Globus pallidus (tissue), 1 donor: ENCODE measurements at places on chromosomes 6 and 20.
A peak's percentile ranks its signal among the peaks of the same experiment; 100 is the strongest.

GRCh38 chr20:33474963-33475362, 14.9 kb upstream of the CBFA2T2 start:
- no peak for DNase-seq

DNA sequence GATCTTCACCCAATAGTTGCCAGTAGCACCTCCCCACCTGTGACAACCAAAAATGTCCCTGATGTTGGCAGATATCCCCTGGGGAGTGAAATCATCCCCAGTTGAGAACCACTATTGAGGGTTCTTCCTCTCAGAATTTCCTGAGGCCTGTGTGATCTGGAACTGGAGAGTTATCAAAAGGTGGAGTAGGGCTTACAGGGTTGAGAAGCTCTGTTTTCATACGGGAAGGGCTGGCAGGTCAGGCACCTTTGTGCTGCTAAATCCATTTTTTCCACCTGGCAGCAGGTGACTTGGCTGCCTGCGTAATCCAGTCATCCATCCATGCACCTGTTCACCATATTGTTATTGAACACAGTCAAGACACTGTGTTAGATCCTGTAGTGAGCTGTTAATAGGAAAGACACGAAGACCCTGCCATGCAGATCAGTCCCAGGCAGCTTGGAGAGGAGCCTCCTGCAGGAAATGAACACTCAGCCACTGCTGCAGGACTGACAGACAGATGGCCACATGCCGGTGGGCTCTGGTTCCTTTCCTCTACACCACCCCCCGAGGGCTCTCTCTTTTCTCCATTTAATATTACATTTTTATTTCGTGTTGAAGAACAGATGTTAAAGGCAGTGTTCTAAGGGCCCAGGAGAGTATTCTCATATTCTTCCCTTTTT, 5.4 kb downstream of the DUSP22 start:
- DNase-seq, result no peak

GRCh38 chr6:95690328-95690727, 113.0 kb downstream of the MANEA start:
- no peak for DNase-seq

GRCh38 chr6:138666636-138667035, 106.9 kb upstream of the CCDC28A start:
- DNase-seq, result no peak

DNA sequence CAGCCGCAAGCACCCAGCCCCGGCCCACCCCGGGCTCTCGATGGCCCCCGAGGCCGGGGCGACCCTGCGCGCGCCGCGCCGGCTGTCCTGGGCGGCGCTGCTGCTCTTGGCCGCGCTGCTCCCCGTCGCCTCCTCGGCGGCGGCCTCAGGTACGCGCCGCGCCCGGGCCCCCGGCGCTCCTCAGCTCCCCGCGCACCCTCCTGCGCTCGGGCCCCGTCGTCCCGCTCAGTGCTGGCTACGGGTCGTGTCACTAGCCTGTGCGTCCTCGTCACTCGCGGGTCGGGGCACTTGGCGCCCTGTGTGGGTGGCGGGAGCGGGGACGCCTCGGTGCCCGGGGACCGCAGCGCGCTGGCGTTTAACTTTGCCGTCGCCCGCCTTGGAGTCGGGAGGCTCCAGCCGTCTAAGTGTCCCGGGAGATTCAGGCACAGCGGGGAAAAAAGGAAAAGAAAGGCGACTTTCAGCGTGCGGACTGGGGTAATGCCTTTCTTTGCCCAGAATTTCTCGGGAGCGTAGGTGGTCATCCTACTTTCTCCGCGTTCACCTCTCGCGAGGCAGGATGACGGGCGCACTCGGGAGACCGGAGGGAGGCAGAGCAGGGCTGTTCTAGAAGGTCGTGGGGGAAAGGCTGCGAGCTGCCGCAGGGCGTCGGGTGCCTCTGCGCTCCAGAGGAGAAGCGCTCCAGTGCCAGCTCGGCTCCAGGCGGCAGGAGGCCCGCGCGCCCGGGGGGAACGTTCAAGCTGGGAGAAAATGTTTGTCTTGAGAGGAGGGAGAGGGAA, 545 bp downstream of the FNDC1 start:
- no peak for DNase-seq

DNA sequence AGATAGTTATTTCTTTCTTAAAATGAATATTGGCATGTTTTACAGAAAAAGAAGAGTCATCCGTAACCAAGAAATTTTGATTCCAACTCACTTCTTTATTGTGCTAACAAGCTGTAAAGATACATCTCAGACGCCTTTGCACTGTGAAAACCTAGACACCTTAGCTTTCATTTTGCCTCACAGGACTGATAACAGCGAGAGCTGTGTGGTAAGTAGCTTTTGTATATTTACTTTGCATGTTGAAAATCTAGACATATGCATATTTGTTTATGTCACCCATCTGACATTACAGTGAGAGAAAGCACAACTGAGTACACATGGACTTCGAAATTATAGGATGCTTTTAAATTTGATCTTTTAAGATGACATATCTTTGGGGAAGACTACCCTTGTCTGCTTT, 64.7 kb downstream of the CCN2 start:
- no peak for DNase-seq

GRCh38 chr6:93471281-93471680, 51.9 kb upstream of the EPHA7 start:
- no peak for DNase-seq

DNA sequence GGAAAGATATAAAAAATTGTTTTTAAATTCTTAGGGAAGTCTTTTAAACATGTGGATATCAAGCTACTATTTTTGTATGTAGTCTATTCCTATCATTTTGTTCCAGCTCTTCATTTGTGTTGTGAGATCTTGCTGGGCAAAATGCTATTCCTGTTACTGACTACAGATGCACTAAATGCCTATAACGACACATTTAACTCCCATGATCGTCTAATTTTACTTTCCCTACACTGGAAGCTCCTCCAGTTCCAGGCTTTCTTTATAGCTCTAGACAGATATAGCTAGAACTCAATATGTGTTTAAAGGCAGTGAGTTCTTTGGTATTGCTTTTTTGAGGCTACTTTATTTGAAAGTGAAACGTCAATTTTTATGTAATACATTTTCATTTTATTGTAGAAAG, 971.5 kb upstream of the CITED2 start:
- DNase-seq, result no peak

DNA sequence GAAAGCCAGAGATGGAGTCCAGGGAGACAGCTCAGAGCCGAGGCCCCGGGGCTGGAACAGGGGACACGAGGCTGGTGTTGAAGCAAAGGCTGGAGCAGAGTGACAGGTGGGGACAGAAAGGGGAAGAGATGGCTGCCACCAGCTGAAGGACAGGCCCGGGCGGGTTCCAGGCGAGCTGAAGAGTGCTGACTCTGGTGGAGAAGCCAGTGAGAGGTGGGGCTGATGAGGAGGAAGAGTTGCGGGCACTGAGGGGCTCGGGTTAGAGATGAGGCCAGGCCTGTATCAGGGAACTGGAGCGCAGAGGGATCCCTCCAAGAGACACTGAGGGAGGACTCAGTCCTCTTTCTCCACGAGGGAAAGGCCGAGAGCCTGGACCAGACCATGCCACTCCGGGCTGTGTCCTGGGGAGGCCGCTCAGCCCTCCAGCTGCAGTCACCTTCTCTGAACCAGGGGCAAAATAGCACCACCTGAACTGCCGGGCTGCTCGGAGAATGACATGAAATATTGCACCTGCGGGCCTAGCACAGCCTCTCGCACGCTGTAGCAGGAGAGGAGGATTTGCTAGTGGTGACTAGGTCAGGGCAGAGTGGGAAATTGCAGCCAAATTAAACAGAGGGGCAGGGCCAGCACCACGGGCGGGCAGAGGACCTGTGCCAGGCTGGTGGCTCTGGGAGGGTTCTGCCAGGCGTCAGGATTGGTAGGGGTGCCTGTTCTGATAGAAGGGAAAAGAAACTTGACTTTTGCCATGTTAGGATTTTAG, 175.9 kb downstream of the ZDHHC14 start:
- no peak for DNase-seq

DNA sequence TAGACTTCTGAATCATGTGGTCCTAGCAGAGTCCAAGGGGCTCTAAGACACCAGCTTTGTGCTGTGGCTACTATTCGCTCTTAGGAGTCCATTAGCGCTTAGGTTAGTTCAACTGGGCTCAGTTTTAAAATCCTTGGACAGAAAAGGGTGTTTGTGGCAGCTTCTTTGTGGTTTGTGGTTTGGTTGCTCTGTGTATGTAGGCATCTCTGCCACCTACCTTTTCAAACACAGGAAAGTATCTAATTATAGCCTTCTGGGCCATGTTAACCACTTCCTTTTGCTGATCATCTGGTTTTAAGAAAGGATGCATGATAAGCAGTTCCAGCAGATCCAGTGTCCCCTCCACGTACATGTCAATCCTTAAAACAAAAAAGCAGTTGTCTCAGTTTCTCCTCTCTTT, 10.8 kb downstream of the GSTA4 start:
- DNase-seq, result no peak

GRCh38 chr20:24895898-24896658, 53.0 kb upstream of the CST7 start:
- no peak for DNase-seq

GRCh38 chr6:89564752-89565427, 73.7 kb downstream of the LYRM2 start:
- no peak for DNase-seq

DNA sequence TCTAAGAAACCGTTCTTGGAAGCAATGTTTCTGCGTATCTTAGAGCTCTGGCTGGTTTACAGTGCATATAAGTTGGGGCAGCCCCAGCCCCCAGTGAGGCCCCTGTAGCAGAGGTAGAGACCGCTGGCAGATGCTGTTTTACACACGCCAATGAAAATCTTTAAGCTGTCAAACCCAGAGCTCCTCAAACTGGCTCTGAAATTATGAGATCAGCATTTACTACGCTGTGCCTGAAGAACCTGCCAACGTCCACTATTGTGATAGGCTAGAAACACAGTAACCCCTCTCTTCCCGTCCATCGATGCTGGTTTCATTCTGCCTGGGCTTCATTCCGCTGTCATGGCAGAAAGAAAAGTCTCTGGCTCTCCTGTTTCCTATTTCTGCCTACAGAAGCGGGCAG, 160.6 kb downstream of the SMOC2 start:
- DNase-seq, result no peak

GRCh38 chr20:49821381-49821780, 8.8 kb downstream of the SLC9A8 start:
- no peak for DNase-seq

DNA sequence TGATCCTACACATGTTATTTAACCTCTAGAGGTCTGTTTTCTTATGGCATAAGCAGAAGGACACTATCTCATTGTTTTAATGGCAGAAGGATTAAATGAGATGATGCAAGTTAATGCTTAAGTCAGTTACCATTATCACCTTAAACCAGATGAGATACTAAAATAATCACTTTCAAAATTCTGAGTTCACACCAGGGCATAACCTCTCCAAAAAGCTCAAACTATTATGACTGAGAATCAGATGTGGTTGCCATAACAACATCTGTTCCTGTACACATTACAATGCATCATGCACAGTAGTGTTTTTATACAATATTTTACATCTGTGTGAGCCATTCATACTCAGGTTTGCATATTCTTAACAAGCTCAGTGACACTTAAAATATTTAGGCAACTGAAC, 10.2 kb downstream of the ADNP start:
- no peak for DNase-seq

GRCh38 chr6:105499931-105500330, 97.0 kb upstream of the PREP start:
- no peak for DNase-seq

DNA sequence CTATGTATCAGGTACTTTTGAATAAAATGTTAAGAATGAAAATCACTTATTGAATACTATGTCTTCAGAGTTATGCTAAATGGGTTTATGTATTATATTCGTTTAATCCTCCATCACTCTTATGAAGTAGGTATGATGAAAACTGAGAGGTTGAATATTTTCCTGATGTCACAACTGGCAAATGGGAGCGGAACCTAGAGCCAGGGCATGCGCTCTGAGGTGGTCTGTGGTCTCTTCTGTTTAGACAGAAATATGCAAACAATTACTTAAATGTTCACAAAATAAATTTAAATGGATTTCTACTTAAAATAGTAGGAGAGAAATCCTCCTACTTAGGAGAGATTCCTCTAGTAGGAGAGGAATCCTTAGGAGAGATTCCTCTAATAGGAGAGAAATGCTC, 21.3 kb upstream of the UTRN start:
- DNase-seq, result no peak

- no peak for DNase-seq
Observed at GRCh38 chr6:135710042-135710441, 141.5 kb upstream of the PDE7B start.

DNA sequence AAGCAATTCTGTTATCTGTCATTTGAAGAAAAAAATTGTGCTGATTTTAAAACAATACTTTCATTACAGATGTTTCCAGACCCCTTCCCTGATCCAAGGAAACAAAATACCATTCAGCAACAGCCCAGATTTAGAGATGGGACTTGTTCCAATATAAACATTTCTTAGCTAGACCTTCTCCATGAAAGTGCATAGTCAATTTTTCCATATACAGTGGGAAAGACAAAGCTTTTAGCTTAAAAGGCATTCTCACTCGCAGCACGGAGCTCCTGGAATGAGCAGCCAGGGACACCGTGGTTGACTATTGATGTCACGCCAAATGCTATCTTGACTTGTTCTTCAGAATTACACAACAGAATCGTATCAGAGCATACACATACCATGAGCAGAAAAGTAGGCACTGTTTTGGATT, 21.5 kb downstream of the LAMA4 start:
- no peak for DNase-seq

DNA sequence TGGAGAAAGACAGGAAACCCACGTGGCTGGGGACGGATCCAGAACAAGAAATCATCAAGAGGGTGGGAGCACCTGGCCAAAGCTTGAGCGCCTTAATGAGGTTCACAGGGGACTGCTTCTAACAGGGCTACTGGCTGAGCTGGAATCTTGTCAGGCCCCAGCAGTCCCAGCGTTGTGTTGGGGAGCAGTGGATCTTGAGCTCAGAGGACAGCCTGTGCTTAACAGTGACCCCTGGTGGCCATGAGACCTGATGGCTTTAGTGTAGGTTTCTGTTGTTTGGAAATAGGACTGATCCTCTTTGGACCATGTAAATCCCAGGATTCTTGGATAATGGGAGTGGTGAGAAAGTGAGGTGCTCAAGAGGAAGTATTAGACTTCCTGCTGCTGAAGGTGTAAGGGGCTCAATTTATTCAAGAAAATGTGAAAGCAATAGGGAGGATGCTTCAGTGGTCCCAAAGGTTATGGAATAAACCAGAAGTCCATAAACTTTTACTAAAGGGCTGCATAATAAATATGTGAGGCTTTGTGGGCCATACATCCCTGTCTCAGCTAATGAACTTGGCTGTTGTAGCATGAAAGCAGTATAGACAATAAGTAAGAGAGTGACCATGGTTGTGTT, 216.2 kb downstream of the NFATC2 start:
- peak; percentile 20 for DNase-seq

DNA sequence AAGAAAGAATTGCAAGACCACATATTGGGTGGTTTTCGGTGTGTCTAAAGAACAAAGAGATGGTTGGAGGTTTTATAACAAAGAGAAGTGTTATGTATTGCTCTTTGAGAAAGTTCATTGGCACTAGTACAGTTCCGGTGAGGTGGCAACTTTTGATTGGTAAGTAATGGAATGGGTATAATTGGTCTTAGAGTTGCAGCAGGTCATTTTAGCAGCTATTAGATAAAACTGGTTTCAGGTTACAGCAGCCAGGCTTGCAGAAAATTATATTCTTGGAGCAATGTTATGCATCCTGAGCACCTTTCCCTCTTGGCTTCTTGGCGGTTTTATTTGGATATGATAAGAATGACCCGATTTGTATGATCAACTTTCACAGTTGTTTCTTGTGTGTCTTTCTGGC, 12.3 kb upstream of the SSTR4 start:
- no peak for DNase-seq

- DNase-seq, result no peak
Observed at GRCh38 chr20:60453388-60454246, 495.4 kb downstream of the CDH26 start.

- no peak for DNase-seq
Observed at GRCh38 chr6:88004707-88005106, 42.9 kb upstream of the SPACA1 start.
